Activated naive CD8-positive, alpha-beta T cell treated with anti-CD3 and anti-CD28 coated beads, Interleukin-2, amount 10 ng/mL, durations not matched to agents 7 days and 5 days (primary cell): ENCODE measurements at places on chromosomes 4 and X. TPM values are rescaled to one million over a fixed set of nuclear protein-coding genes. Genes with fewer than 3 reads are reported as not detected.

DNA sequence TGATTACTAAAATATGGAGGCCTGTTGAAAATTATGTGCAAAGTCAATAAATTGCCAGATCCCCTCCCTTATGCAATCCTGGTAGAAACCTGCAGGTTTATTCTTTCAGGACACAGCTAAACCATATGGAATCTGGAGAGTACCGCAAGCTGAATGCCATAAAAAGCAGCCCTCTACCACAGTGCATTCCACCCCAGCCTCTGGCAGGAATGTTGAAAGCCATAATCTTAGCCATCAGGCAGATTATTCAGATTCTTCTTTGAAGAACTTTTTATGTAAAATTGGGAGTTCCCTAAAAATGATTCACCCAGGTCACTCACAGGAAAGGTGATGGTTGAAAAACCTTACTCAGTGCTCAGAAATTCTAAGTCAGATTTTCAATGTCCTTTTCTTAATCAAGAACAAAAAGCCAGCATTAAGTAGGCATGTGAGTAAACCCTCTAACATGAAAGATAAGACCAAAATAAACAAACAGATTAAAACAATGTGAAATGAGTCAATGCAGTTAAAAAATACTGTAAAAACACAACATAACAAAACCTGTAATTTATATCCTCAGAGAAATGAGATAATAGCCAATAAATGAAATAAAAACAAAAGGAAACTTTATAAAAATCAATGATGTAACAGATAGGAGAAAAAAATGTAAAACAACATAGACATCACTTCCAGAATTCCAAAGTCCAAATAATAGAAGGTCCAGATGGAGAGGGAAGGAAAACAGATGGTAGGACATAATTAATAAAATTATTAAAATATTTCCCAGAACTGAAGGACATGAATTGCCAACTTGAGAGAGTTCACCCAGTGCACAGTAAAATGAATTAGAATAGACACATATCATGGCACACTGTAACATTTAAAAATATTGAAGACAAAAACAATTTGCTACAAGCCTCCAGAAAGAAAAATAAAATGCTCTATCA, 226.9 kb downstream of the FSTL5 start:
- DNase-seq = no peak

DNA sequence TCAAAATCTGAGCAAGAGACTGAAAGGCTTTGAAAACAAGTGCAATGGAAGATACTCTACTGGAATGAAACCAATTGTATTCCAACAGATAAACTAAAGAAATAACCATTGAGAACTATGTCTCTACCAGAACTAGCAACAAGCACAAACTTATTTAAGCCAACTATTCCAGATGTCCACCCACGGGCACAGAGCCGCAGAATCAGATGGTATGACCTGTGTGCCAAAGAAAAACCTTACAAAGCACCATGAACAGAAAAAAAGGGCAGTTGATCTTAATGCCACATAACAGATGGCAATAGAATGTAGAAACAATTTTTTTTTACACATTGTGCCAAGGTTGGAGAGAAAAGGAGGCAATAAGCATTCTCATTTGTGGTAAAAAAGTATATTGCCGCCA, 269.3 kb upstream of the ADGRL3 start:
- no peak for DNase-seq

DNA sequence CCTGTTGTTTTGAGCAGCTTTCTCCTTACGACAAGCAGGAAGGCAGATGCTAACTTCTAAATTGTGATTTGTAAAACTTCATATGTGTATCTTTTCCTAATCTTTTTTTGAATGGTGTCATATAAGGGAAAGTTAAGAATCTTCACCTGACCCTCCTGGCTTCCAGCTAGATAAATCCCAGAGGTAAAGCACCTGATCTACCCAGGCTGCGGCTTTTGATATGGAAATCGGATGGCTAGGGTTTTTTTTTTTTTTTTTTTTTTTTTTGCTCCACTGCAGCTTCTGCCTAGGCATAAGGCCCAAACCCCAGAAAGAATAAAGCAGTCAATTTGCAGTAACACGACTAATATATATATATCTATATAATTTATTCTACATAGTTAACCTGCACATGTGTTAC, 10.0 kb downstream of the MAB21L2 start:
- no peak for DNase-seq

GRCh38 chr4:128525992-128526630, 238.5 kb upstream of the PGRMC2 start:
- DNase-seq = no peak

DNA sequence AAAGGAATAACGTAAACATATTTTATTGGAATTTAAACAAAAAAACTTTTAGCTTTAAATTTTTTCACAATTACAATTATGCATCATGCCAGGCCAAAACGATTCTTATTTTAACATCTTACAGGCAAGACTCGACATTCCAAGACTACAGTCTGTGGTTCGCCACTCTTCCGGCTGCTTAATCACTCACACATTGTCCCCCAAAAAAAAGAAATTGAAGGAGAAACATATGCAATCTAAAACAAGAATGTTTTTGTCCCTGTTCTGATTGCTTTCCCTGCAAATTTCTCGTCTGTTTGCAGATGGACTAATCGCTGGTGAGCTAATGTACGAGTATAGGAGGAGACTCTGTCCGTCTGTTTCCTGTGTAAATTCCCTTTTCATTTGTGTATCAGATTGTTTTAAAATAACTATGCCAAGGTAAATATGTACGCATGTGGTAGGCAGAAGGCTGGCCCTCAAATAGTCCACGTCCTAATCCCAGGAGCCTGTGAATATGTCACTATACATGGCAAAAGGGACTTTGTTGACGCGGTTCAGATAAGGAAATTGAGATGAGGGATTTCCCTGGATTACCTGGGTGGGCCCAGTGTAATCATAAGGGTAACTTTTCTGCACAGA, 37.7 kb upstream of the MTNR1A start:
- DNase-seq = no peak

The PFKFB1 gene
- 0.44 TPM for total RNA-seq
